Lung microvascular endothelial cell (primary cell): ENCODE measurements at places on chromosomes 4 and X. TPM values are rescaled to one million over a fixed set of nuclear protein-coding genes. Genes with fewer than 3 reads are reported as not detected.

- peak; percentile 43 for DNase-seq
Observed at GRCh38 chr4:83109480-83110222, 4.9 kb downstream of the PLAC8 start.

- DNase-seq = no peak
Observed at GRCh38 chr4:18611026-18611425, 589.5 kb upstream of the LCORL start.

DNA sequence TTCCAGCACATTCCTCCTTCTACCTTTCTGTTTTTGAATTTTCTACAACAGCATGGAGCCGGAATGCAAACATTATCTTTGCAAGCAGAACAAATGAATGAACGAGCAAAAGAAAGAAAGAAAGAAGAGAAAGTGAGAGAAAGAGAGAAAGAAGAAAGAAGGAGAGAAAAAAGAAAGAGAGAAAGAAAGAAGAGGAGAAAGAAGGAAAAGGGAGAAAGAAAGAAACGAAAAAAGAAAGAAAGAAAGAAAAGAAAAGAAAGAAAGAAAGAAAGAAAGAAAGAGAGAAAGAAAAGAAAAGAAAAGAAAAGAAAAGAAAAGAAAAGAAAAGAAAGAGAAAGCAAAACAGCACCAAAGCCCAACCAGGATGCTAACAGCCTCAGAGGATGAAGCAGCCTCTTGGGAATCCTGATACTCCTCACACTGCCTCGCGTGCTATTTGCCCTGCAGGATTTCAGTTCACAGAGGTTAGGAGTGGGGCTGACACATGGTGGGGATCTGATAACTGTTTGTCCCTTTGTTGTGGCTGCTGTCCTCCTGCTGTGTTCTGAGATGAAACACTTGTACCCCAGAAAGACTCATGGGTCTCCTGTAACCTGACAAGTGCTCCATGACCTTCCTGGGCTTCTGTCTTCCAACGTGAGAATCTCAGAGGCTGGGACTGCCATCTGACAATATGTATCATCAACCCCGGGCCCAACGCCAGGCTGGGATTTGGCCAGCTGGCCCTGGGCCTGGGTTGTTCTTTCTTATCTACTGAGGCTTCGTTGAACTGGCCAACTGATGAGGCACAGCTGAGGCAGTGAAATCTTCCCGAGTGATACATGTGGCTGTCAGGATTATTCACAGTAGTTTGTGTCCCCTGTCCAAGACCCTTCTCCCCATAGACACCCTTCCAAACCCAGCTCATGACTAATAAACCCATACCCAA lies 61.0 kb downstream of the SEPSECS start:
- DNase-seq = peak; percentile 39

- DNase-seq = no peak
Observed at GRCh38 chr4:41709844-41710481, 38.6 kb downstream of the PHOX2B start.

DNA sequence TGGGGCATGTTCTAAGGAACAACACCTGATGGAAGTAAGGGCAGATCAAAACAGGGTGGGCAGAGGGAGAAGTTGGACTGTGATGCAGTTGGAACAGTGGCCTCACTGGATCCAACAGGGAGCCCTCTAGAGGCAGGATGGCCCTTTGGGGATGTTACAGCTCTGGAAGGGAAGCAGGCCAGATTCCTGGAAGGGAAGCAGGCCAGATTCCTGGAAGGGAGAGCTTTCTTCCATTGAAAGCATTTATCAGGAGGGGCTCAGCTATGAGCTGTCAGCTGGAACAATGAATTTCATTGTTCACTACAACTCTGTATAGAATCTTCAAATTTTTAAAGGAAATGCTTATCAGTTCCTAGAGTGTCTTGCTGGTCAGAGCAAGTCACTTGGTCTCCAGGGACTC lies 17.7 kb downstream of the IL15 start:
- DNase-seq = peak; percentile 71

DNA sequence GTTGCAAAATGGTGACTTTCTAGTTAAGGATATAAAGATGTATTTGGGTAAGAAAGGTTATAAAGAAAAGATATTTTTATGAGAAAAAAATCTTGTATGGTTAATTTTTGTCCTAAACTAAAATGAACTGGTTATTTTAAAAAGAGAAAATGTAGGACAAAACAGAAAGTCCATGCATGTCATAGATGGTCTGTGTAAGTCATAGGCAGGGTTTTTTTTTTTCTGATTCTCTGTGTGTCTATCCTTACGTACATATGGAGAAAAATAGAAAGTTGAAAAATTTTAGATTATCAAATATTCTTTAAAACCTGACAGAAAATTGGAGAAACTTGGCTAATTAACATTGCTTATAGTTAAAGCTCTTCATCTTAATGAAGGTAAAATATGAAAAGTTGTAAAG lies 493.4 kb downstream of the IQCM start:
- no peak for DNase-seq

GRCh38 chr4:47525154-47525819 lies 40.2 kb downstream of the ATP10D start:
- DNase-seq = peak; percentile 92

DNA sequence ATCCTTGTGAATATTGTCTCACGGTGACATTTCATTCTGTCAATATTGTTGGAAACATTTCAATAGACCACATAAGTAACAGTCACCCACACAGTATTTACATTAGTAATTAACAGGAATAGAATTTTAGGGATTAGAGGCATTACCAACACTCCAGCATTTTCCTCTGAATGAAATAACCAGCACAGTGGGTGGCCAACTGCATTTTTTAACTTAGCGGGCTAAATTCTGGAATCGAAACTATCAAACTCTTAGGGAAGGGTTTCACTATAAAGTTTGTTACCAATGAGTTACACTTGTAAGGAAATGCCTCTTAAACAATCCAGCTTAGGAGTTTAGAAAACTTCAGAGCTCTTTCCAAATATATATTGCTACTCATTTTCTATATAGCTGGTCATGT lies 403.0 kb downstream of the ADGRL3 start:
- DNase-seq = no peak

GRCh38 chrX:3728454-3728853 lies 15.0 kb upstream of the PRKX start:
- DNase-seq = peak; percentile 8

- DNase-seq = no peak
Observed at GRCh38 chr4:10691651-10692050, 7.1 kb upstream of the CLNK start.

- peak; percentile 76 for DNase-seq
Observed at GRCh38 chrX:15751155-15751819, 13.2 kb downstream of the CA5B start.

GRCh38 chr4:18508786-18509185 lies 487.2 kb upstream of the LCORL start:
- no peak for DNase-seq

DNA sequence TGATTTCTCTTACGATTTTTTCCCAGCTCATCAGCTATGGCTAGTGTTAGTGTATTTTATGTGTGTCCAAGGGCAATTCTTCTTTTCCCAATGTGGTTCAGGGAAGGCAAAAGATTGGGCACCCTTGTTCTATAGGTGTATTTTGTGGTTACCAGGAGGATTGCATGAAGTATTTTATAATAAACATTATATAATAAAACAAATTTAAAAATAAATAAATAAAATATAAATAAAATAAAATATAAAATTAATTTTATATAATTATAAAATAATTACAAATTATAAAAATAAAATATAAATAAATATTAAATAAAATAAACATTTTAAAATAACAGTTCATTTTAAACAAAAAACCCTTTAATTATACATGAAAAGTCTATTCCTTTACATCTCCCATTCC lies 35.6 kb upstream of the UGT2B10 start:
- DNase-seq = no peak

DNA sequence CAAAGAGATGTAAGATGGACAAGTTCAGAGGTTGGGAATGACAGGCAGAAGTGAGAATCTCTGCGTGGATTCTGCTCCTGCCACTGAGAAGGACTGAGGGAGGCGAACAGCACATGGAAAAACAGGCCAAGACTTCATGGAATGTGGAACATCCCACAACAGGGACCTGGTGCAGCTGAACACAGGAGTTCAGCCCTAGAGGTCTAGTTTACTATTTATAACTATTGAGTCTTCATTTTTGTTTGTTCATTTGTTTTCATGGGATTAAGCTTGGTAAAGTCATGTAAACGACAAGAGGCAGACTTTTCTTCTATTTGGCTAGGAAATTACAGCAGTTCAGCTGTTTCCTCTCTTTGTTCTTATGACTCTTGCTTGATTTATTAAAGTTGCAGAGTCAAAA lies 234.5 kb downstream of the MAML3 start:
- peak; percentile 93 for DNase-seq

DNA sequence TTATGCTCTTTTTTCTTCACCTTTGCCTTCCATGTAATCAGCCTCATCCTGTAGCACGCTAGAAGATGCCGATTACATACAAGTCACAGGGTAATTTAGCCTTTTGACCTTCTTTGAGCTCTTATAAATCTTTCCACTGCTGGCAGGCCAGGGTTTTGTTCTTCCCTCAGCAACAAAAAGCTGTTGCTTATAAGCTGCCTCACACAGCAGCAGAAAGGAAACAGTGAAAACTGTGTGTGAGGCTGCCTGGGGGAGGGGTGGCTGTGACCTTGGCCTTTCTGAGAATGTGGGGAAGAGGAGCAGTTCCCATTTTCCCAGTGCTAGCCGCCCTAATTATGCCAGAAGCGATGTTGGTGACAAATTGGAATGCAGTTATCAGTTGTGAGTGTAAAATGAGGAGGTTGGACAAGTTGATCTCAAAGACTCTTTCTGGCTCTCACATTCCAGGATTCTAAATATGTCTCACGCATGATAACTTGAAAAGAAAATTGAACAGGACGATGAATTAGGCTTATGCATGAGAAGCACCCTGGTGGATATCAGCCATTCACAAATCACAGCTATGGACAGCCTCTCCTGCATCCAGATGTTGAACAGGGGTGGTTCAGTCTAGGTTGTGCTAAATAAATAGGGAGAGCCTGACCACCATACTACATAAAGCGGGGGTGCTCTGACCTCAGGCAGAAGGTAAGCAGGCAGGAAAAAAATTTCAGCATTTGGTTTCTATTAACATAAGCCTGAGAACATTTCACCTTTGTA lies 25.7 kb downstream of the SLITRK2 start:
- no peak for DNase-seq

DNA sequence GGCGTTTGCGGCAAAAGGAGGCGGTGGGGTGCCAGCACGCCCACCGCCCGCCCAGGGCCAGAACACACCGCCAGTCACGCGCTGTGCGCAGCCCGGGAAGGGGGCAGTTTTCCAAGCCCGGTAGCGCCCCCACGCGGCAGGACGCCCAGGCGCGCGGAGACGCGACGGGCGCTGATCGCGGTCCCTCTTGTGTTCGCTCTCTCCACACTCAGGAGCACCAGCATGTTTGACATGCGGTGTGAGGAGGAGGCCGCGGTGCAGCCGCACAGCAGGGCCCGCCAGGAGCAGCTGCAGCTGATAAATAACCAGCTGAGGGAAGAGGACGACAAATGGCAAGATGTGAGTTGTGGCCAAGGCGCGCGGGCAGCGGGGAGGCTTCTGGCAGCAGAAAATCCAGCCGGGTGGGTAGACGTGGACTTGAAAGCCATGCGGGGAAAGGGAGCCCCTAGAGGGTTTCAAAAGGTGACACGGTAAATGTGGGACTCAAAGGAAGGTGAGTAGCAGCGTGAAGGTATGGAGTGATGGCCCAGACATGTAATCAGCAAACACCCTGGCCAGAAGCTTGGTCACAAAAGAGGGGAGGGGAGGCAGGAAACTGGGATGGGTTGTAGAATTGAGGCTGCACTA lies 104.1 kb downstream of the PHOX2B start:
- DNase-seq = peak; percentile 80

- DNase-seq = no peak
Observed at GRCh38 chr4:61841714-61842113, 641.6 kb downstream of the ADGRL3 start.

DNA sequence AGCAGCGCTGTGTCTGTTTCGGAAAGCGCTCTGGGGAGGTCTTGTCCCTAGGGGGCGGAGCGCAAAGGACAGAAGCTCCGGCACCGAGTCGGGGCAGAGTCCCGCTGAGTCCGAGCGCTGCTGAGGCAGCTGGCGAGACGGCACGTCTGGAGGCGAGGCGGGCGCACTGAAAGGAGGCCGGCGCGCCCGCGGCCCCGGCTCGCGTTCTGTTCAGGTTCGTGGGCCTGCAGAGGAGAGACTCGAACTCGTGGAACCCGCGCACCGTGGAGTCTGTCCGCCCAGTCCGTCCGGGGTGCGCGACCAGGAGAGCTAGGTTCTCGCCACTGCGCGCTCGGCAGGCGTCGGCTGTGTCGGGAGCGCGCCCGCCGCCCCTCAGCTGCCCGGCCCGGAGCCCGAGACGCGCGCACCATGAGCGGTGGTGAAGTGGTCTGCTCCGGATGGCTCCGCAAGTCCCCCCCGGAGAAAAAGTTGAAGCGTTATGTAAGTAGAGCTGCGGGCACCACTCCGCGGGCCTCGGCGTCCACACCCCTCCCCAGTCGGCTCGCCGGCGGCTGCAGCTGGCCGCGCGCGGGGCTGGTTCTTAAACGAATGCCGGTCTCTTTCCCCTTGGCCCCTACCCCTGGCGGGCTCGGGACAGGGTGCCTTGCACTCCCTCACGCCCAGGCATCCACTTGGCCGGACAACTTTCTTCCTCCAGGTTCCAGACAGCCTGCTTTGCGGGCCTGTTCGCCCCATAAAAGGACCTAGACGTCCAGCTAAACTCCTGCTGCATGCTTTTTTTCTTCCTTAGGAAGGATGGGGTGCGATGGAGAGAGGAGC lies at the start of gene GAB1:
GAB1 (plus strand) TSS at position 96 of the 819 bp plus-strand sequence; CDS start at position 409, 313 bp downstream.
- DNase-seq = peak; percentile 93

GRCh38 chr4:112736718-112737135 lies 99.8 kb downstream of the LARP7 start:
- no peak for DNase-seq

DNA sequence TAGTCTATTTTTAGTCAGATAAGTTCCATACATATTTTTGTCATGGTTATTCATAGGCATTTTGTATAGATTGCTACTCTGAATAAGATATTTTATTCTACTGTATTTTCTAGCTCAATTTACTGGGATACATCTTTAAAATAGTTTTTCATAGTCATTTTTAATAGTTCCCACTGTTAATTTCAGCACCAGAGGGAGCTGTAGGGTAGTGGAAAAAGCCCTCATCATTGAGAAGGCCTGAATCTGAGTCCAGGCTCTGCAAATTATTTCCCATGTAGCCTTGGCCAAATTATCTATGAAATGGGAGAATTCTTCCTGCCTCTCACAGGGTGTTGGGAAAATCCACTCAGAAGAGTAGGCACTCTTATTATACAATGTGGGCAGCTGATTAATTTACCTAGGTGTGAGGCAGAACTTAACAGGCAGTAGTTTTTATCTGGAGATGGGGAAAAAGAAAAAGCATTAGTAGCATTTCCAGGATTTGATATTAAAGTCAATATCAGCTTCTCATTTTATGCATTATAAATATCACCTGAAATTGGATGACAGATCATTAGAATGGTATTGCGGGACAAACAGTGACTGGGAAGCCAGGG lies 102.9 kb upstream of the PAQR3 start:
- peak; percentile 48 for DNase-seq

- no peak for DNase-seq
Observed at GRCh38 chr4:120155287-120155686, 88.6 kb upstream of the MAD2L1 start.

Gene CENPVL2
- total RNA-seq = not detected in 2 replicates

Gene BANK1
- total RNA-seq = under 0.01 TPM in 1 of 2 replicates, not detected in the other

Gene AR
- total RNA-seq = 1.2 and 2.2 TPM in 2 replicates

Gene USP17L30
- total RNA-seq = not detected in 2 replicates

Gene LAGE3
- 12.6 and 19.8 TPM in 2 replicates for total RNA-seq

Gene COX18
- total RNA-seq = 12.0 and 12.7 TPM in 2 replicates

Gene NR0B1
- total RNA-seq = not detected in 2 replicates

Gene TMPRSS11F
- total RNA-seq = not detected in 2 replicates

Gene IL1RAPL2
- not detected in 2 replicates for total RNA-seq

Gene ETNPPL
- total RNA-seq = not detected in 2 replicates

Gene INTS6L
- 0.44 and 0.60 TPM in 2 replicates for total RNA-seq

Gene BEX3
- total RNA-seq = 200 and 209 TPM in 2 replicates

Gene PSAPL1
- not detected in 2 replicates for total RNA-seq

Gene YIPF7
- total RNA-seq = not detected in 2 replicates

Gene FAM53A
- total RNA-seq = 1.1 and 1.4 TPM in 2 replicates
